GM13976 (cell line): ENCODE measurements at places on chromosomes 3 and 15.
A peak's percentile ranks its signal among the peaks of the same experiment; 100 is the strongest.

DNA sequence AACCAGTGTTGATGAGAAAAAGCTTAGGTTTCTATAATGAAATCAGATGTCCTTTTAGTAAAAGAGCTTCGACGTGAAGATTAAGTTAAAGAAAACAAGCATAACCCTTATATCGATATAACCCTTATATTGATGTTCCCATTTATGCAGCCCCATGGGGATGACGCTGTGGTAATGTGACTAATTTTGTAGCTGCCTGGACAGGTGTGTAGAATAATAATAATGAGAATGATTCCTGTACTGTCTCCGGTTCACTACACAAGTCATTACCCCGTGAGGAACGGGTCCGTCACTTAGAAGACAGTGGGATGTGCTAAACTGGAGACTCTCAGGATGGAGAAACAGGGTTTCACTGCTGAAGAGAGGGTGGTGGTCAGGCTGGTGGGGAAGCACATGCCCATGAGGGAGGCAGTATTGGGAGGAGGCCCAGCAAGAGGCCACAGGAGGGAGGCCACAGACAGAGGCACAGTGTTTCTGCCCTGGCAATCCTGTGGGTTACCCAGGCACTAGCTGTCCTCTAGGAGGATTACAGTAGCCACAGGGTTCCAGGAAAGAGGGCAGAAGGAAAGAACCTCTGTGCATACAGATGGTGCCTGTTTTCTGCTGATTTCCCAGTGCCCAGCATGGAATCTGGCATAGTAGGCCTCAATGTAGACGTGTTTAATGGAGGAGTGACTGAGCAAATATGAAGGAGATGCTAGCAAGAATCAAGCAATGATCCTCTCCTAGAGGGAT lies 191.1 kb upstream of the TSC22D2 start:
- no peak for DNase-seq

DNA sequence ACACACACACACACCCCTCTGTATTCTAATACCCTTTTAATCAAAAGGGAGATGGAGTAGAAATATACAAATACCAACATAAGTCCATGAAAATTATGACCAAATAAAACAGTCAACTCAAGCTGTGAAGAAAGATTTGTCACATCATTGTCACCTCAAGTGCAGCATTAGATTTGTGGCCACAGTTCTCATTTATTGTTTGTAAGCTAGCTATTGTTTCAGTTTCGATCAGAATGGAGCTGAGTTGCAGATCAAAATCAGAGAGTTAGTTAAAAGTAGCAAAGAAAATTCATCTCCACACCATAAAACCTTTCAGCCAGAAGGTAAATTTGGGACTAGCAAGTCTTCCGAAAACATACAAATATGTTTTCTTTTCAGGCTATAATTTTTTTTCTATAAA lies 267.7 kb upstream of the LMCD1 start:
- no peak for DNase-seq

DNA sequence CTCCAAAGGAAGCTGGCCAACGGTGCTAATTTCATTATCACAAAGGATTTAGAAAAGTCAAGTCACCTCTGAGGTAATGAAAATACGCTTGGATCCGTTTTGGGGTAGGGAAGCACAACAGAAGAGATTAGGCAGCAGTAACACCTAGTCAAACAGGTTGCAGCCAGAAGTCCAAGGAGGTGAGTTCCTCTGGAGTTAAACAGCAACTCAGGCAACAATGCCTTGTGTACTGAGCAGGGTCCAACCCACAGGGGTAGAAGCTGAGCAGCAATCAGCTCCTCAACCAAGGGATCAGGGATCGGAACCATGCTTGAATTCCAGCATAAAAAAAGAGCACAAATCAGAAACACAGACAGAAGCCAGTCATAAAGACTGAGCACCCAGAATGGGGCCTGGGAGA lies 88.1 kb upstream of the SPRED1 start:
- DNase-seq = no peak

- no peak for DNase-seq
Measured at GRCh38 chr3:59872128-59872527, 822.3 kb upstream of the CFAP20DC start.

GRCh38 chr3:36833160-36833814 lies 68.9 kb upstream of the DCLK3 start:
- DNase-seq = no peak

DNA sequence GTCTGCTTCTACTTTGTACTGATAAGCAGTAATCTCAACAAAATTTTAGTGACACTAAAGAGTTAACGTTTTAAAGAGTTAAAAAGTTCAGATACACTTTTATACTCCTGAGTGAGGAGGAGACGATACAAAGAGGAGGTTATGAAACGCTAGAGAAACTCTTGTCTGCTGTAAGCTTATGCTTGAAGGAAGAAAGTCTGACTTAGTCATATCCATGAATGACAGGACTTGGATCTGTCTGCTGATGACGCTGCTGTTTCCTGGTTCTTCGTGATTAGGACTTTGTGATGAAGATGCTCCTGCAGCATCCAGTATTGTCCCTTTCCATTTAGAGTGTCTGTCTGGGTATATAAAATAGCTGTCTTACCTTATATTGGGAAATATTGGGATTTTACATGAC lies 15.8 kb downstream of the TCF12 start:
- no peak for DNase-seq

GRCh38 chr3:36695769-36696137 lies 68.6 kb downstream of the DCLK3 start:
- no peak for DNase-seq

DNA sequence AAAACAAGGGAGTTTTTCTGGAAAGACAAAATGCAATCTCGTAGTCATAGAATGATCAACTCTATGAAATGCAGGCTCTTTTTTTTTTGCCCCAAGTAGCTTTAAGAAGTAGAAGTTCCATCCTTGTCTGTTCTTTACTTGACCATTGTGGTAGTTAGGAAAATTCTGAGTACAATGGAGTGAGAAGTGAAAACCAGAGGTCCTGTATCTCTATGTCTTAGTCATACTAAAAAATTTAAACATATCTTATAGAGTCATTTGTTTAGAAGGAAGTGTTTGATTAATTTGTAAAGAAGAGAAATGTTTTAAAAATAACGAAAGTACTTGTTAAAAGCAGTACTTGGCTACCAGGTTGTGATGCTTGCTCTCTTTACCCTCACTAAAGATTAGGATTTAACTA lies 52.4 kb downstream of the PRKCI start:
- DNase-seq = peak; percentile 28

- DNase-seq = no peak
Measured at GRCh38 chr3:61629442-61629841, 68.1 kb downstream of the PTPRG start.

GRCh38 chr3:141388395-141388794 lies 20.1 kb downstream of the ZBTB38 start:
- no peak for DNase-seq

DNA sequence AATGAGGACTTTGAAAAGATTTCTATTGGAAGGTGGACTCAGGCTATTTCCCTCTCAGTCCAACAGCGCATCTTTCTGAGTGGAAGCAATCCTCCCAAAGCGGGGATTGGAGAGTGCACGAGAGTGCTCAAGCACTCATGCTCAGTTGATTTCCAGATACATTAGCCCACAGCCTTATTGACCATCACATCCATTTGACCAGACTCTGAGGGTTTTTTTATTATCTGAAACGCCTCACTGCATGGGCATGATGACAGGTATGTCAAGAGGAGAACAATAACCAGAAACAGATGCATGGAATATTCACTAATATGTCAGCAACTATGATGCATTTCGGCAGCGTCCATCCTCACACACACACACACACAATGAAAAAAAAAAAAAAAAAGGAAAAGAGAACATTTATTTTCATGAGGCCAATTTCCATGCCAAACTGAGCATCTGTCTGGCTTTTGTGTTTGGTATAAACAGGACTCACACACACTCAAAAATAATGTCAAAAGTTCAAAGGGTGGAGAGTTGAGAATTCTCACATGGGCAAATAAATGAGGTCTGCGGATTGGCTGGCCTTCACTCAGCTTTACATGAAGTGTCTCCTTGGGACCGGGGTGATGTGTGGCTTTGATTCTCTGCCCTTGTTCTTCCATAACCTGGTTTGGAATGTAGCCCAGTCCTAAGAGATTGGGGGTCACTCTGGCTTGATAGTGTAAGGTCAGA lies 371.6 kb downstream of the MCTP2 start:
- no peak for DNase-seq

GRCh38 chr3:66361356-66361755 lies 139.5 kb downstream of the LRIG1 start:
- no peak for DNase-seq

DNA sequence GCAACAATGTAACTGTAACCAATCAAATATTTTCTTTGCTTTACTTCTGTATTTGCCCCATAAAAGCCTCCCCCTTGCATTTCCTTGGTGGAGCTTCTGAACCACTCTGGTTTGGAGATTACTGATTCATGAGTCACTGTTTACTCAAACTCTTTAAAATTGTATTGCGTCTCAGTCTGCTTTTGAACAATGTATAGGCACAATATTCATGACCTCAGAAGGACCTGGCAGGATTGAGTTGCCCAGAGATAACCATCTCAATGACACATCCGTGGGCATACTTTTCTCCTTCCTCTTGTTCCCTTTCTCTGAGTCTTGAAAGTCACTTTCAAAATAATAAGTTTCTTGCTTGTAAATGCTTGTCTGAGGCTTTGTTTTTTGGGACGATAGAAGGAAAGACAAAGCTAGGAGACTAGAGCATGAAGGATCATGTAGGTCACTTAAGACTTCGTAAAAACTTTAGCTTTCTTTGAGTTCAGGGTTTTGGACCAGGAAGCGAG lies 57.1 kb upstream of the POU1F1 start:
- no peak for DNase-seq

- peak; percentile 40 for DNase-seq
Measured at GRCh38 chr3:129824926-129825541, 68.5 kb downstream of the TMCC1 start.

DNA sequence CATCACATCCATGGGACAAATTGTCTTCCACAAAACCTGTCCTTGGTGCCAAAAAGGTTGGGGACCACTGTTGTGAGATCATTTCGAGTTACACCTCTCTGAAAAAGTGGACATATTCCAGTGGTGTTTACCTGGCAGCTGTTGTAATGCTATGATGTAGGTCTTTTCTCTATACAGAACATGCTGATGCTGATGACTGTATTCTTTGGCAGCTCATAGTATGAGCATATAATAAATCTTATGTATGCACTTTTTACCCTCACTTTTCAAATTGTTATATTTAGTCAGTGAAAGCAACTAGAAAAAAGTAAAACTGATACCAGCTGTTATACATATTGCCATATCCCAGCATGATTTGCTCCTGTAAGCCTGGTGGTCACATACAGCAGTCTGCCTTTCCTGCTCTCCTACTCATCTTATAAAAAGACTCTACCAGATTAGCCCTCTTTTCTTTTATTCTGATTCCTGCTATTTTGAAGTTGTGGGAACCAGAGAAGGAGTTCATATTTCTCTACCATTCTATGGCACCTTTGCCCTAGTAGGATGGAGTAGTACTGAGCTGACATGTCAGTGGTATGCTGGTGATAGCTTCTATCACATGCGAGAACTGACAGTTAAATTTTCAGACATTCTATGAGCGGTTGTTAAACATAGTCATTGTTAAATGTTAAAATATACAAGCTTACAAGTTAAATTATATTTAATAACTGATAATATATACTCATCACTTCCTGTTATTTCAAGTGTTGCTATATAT lies 128.7 kb downstream of the FNDC3B start:
- DNase-seq = no peak

DNA sequence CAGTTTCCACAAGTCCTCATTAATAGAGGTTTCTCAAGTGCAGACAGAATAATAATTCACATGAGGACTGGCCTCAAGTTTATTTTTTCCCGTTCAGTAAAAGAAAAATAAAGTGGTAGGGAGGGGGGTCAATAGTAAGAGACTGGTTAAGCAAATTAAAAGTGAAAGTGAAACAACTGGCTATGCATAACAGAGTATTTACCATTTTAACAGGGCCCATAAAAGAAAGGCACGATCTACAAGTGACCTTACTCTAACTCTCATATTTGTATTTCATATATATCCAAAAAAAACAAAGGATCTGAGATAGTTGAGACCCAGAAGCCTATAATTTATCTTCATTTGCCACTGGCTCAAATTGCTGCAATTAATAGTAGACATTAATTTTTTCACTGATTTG lies 686.3 kb downstream of the NTRK3 start:
- DNase-seq = no peak

DNA sequence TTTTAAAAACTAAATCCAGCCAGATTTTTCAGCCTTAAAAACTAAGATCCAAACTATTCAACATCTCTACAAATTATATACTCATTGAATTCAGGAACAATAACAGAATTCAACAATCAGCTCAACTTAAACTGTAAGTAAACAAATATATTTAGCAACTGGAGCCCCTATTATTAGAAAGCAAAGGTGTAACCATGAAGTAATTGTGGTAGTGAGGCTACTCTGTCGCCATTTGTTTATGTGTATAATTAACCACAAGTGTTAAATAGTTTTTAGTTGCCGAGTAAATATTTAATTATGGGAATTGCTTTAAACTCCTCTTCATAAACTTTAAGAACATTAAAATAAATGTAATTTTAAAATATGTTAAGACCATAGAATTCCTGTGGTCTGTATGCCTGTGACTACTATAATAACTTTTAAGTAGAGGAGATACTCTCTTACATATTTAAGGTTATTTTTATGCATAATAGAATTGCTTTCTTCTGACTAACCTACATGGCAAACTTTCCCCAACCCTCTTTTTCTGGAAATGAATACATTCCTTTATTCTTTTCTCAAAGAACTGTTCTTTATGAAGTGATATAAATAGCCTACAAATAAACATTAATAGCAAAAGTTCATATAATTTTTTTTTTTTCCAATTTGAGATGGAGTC lies 51.2 kb downstream of the MFN1 start:
- no peak for DNase-seq

DNA sequence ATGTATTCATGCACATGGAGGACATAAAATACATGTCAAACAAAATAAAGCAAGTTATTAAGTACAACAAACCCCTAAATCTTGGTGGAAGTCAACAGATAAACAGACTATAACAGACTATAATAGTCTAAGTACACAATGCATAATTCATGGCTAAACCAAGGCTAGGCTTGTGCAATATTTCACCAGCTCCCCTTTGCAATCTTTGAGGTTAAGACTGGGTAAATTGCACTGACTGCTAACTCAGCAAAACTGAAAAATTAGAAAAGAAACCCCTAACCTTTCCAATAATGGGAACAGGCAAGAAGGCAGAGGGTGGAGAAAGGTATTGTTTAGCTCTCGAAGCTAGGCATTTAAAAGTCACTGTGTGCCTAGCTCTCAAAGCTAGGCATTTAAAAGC lies 304.9 kb upstream of the WNT5A start:
- no peak for DNase-seq

GRCh38 chr15:25954398-25954797 lies 91.3 kb upstream of the ATP10A start:
- no peak for DNase-seq

GRCh38 chr3:58746758-58747157 lies 80.2 kb upstream of the FAM3D start:
- no peak for DNase-seq

- DNase-seq = no peak
Measured at GRCh38 chr3:189249987-189250386, 78.2 kb downstream of the TPRG1 start.

- DNase-seq = no peak
Measured at GRCh38 chr15:69629631-69630161, 177.1 kb downstream of the RPLP1 start.
